ENCODE measurements at places on chromosomes 12 and 14.

DNA sequence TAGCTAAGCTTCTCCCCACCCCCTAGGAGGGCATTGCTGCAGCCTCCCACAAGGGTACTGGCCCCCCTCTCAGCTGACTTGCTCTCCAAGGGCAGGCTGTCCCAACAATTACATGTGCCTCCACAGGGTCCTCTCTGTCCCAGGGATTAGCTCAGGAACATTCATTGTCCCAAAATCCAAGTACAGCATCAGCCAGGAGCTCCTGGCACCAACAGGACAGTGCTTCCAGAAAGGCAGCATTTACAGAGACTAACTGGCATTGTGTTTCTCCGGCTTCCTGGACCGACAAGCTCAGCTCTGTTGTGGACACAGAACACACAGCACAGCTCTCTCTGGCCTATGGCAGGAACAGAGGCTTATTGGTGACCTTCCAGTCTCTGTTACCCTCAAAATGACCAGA is 21.7 kb downstream of the ABCD4 start:
- no peak for DNase-seq

DNA sequence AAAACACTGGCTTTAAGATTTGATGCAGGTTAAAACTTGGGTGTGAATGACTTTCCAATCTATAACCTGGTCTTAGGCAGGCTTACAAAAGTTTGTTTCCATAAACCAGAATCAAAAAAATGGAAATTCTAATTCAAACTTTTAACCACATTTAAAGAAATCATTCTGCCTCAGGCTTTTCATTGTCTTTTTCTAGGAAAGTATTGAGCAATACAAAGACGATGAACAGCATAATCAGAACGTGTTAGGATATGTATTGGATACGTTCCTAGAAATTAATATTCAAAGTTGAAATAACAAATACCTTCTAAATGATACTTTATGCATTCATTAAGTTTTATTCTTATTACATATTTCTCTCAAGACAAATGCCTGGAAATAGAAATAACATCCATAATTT is 172.9 kb downstream of the CEP128 start:
- DNase-seq, result no peak

- no peak for DNase-seq
These were observed 6.9 kb downstream of the ZBTB39 start for GRCh38 chr12:56999456-56999855.

DNA sequence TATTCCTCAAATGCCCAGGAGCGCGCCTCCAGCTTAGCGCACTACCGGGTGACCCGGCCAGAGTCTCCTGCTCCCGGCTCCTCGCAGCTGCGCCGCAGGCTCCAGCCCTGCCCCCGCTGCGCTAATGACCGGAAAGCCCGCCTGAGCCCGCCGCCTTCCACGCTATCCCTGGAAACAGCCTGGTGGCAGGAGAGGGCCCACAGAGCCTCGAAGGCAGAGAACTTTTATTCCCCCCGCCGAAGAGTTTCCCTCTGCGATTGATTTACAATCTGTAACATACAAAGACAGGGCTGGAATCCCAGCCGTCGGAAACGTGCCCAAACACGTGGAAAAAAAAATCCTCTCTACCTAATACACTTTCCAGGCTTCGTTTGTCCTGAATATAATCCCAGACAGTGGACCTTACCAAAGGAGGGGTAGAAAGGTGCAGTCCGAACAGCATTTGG is 1.5 kb downstream of the COL2A1 start:
- DNase-seq, result no peak

- no peak for DNase-seq
These were observed 48.8 kb downstream of the CIT start for GRCh38 chr12:119828300-119828699.

DNA sequence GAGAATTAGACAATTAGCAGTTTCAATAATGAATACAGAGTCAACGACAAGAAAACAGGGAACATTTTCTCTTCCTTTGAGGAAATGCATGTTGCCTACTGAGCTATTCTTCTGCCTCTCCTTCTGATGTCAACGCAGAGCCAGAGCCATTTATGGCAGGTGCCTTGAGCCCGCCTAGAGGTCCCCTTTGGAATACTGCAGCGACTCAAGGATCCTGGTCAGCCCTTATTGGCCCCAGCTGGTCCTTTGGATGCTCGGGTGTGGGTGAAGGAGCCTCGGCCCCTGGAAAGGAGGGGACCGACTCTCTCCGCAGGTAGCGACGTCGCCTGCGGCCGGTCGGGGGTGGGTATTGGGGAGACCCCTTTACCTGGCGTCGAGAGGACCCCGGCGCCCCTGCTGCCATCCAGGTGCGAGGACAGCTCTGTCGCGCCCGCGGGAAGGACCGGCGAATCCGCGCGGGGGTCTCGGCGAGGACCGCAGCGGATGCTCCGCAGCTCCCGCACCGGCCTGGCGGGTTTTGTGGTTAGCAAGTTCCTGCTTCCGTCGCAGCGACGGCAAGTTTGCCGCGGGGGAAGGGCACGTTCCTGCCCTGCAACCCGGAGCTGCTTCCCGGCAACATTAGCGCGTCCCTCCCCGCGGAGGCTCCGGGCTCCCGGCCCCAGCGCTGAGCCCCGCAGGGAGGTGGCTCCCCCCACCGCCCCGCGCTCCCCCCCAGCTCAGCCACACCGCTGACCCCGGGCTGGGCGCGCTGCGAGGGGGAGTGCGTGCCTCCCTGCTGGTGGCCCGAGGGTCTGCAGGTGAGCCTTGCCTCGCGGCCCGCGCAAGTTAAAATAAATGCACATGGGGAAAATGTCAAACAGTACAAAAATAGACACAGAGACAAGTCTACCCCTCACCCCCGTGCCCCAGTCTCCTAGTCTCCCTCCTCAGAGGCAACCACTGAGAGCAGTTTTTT is at the start of gene MANSC1:
MANSC1 (minus strand) TSS at position 532 of the 955 bp plus-strand sequence. CDS start 6,928 bp downstream, outside the sequence.
- DNase-seq, result peak; percentile 85

DNA sequence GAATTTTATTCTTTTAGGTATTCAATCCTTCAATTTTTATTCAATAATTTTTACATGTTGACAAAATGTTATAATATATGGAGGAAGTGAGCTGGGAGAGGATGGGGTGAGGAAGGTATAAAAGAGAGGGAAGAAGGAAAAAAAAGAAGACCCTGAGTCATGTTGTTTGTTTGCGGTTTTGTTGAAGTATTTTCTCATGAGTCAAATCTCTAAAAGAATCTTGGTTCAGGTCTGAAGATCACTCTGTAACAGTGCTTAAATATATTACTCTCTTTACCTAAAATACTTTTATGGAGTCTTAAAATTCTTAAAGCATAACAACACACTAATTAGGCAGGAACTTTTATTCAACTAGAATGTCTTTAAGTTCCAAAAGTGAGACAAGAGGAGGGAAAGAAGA is 489.6 kb upstream of the GARIN6 start:
- no peak for DNase-seq

- peak; percentile 9 for DNase-seq
These were observed 632 bp downstream of the NYNRIN start for GRCh38 chr14:24399447-24399822.

DNA sequence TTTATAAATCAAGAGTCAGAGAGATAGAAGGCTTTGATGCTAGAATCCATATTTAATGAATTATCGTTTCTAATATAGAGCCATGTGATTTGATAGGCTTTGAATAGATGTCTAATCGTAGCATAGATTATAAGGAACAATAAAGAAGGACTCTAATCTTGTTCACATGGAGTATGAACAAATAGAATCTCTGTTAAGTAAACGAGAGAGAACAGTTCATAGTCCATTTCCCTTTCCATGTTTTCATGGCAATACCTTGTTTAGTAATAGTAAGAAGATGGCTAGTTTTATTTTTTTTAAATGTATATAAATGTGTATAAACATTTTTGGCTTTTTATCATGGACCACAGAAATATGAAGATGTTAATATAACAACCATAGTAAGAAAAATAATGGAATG is 32.3 kb upstream of the RAD51AP1 start:
- DNase-seq, result no peak

GRCh38 chr12:117109943-117110635 is 10.9 kb upstream of the TESC start:
- DNase-seq, result no peak

DNA sequence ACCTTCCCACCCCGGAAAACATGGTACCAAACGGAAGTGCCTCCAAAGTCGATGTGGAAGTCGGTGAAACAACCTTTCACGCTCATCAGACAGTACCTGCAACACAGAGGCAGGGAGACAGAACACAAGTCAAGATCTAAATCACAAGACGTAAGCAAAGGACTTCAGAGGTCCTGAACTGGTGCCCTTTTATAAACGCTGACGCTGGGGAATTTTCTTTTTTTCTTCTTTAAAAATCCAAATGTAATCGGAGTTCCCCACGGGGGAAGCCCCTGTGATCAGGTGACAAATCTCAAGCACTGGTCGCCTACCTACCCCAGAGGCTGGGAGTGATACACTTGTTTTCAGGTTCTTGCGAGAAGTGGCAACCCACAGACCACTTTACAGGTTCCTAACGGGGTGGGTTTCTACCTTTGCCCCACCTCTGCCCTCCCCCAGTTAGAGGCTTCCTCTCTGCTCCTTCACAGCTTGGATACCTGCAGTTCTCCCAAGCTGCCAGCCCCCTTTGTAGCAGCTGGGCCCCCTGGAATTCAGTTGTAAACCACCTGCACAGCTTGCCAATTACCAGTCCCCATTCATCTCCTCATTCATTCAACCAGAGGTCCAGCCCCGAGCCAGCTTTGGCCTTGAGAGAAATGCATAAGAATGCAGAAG is 46.2 kb downstream of the KDM2B start:
- no peak for DNase-seq

DNA sequence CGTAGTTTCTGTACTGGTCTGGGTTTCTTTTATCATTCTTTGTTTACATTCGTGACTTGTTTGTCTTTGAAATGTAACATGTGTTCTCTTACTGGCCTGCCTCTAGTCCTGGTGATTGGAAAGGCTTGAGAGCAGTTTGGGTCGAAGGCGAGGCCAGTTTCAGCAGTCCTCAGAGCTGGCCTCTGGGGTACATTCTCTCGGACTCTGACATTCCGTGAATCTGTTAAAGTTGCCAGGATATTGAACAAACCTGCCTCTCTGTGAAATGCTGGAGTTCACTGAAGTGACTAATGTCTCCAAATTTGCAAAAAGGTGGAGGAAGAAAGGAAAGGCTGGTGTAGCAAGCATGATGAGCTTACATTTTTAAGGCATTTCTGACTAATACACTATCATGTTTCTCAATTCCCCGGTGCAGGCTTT is 1.5 kb downstream of the PLEKHA5 start:
- no peak for DNase-seq

- no peak for DNase-seq
These were observed 34.4 kb downstream of the ITPR2 start for GRCh38 chr12:26798640-26799039.

- no peak for DNase-seq
These were observed 50.5 kb downstream of the TTC9 start for GRCh38 chr14:70692210-70692609.

- peak; percentile 92 for DNase-seq
These were observed 26.4 kb downstream of the SPIC start for GRCh38 chr12:101501410-101501995.

GRCh38 chr14:22097072-22097471 is 423.5 kb upstream of the OR4E1 start:
- DNase-seq, result no peak

Data from DMS79 (cell line).